ENCODE measurements at places on chromosomes 6 and 20.

DNA sequence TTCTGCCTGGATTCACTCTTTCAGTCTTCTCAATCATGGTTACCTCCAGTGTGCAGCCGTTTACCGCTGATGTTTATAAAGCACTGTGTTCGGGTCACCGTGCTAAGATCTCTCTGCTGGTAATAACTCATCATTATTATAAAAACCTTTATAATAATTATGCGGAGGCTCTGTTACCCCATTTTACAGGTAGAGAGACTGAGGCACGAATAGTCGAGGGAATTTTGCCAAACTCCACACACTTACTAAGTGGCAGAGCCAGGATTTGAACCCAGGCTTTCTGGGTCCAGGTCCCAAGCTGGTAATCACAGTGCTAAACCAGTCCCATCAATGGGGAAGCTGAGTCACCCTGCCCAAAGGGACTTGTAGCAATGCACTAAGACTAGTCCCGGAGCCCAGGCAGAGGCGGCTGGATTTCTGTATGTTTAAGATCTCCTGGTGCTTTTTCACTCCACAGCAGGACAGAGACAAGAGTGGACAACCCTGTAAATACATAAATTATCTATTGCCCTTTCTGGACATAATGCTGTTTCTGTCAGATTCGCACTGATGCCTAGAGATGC is 48.1 kb downstream of the SYNJ2 start:
- peak; percentile 76 for DNase-seq

DNA sequence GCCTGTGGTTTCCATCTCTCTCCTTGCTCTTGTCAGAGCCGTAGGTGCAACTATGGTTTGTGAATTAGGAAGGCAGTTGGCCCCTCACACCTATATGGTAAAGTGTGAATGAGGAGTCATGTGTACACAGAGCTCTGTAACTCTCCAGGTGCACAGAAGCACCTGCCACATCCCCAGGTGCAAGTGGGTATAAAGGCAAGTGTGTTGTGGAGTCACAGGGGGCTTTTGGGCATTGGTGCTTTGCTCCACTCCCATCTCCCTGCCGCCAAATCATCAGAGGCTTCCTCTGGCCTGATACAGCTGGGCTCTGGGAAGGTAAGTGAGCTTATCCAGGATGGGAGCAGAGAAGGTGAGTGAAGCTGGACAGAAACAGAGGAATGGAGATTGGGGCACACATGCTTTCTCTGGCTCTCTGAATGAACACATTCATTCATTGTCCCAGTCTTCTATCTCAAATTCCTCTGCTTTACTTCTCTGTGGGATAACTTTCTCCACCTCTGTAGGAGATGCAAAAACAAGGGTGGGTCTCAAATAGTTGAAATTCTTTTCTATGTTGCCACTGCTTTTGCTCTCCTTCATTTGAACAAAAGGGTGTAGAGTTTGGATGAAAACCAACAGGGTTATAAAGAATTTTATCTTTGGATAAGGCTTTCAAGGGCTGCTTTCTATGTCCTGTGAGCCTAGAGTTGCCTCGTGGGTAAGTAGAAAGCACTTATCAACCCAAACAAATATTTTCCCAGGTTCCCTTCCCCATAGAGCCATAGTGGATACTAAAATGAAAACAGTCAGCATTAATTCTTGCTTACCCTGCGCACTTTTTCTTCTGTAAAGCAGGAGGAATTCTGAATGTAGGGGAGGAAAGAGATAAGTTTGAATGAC is 45.0 kb upstream of the RIPOR2 start:
- no peak for DNase-seq

- peak; percentile 3 for DNase-seq
These were observed 6.5 kb downstream of the EYS start for GRCh38 chr6:65700561-65700960.

- no peak for DNase-seq
These were observed 8.0 kb upstream of the RAET1E start for GRCh38 chr6:149905911-149906371.

DNA sequence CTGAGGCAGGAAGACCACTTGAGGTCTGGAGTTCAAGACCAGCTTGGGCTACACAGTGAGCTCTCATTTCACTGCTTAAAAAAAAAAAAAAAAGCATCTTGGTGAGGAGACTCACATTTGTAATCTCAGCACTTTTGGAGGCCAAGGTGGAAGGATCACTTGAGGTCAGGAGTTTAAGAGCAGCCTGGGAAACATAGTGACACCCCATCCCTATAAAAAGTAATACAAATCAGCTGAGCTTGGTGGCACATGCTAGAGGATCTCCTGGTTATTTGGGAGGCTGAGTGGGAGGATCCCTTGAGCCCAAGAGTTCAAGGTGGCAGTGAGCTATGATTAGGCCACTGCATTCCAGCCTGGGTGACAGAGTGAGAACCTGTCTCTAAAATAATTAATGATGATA is 29.4 kb upstream of the SYNCRIP start:
- no peak for DNase-seq
